ENCODE measurements at places on chromosomes 4 and X.

DNA sequence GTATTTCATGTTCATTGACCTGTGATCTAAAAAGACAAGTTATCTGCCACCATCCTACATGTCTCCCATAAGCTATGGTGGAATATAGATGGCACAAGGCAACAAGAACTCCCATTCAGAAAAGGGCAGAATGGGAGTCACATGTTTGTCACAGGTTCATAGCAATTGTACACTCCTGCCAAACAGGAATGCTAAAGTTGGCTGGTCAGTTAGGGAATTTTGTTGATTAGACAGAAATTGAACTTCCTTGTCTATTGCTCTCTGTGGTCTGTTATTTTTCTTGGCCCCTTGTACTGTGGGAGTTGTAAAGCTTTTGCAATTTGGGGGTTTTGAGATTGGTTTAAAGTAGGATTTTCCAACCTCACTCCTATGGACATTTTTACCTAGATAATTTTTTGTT, 101.7 kb upstream of the SOD3 start:
- DNase-seq: no peak

DNA sequence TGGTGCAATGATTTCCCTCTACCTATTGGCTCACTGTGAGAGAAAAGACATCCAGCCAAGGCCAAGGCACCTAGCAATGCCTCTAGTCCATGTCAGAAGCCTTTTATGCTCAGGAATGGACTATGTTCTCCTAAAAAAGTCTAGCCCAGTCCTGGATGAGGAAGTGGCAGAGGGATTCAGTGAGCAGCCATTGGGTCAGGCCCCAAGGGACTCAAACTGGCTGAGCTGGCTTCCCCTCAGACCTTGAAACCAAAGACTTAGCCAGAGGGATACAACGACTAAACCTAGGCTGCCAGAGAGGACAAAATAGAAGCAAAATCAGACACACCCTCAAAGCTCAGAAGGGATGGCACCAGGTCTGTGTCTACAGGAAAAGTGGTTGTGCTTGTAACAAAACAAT, 49.1 kb downstream of the ARHGEF9 start:
- DNase-seq: no peak

GRCh38 chr4:185341841-185342240, 53.9 kb downstream of the LRP2BP start:
- DNase-seq: no peak

GRCh38 chr4:82744284-82744968, 54.2 kb downstream of the SCD5 start:
- no peak for DNase-seq

DNA sequence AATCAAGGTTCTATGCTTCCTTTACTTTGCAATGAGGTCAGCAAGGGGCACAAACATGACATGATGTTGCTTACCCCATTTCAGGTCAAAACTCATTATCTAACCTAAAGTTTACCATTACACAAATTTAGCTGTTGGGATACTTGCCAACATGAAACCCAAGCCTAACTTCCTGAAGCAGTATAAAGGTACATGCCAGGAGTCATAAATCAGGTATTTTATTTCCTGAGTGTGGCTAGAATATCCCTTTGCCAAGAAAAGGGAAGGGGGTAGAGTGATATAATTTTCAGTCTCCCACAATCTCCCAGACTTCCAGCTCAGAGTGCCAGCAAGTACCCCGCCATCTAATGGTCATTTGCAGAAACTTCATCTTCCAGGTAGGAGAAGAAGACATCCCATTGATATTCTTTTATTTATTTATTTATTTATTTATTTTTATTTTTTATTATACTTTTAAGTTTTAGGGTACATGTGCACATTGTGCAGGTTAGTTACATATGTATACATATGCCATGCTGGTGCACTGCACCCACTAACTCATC, 136.6 kb downstream of the NEXMIF start:
- no peak for DNase-seq

Measured in stimulated activated CD8-positive, alpha-beta memory T cell treated with anti-CD3 and anti-CD28 coated beads, Interleukin-7, amount 100 ng/mL, for 4 hours (primary cell).